ENCODE measurements at places on chromosomes 2 and 18. TPM values are rescaled to one million over a fixed set of nuclear protein-coding genes. Genes with fewer than 3 reads are reported as not detected.

HOXD9 gene
- not detected for total RNA-seq

FAM124B gene
- 2.1 TPM for total RNA-seq

RGPD5 gene
- 28.7 TPM for total RNA-seq

ARHGAP15 gene
- 2.3 TPM for total RNA-seq

ACVR1C gene
- total RNA-seq: 2.2 TPM

NPAS2 gene
- total RNA-seq: 23.9 TPM

LHCGR gene
- not detected for total RNA-seq

ABCG5 gene
- total RNA-seq: 57.0 TPM

UGT1A4 gene
- total RNA-seq: 454 TPM

ALPG gene
- total RNA-seq: not detected

FZD7 gene
- 0.75 TPM for total RNA-seq

KLHL29 gene
- 2.3 TPM for total RNA-seq

ZNF396 gene
- total RNA-seq: 1.2 TPM

ZSWIM2 gene
- not detected for total RNA-seq

ACMSD gene
- 123 TPM for total RNA-seq

OTOF gene
- 0.05 TPM for total RNA-seq

PID1 gene
- 83.3 TPM for total RNA-seq

HSPE1 gene
- 91.6 TPM for total RNA-seq

NPC1 gene
- total RNA-seq: 13.3 TPM

FOXD4L1 gene
- 0.10 TPM for total RNA-seq

FAM98A gene
- 23.6 TPM for total RNA-seq

GRCh38 chr18:70469916-70470315, 181.1 kb downstream of the SOCS6 start:
- no peak for DNase-seq

- no peak for DNase-seq
These were observed 156.8 kb downstream of the INHBB start for GRCh38 chr2:120502761-120503160.

DNA sequence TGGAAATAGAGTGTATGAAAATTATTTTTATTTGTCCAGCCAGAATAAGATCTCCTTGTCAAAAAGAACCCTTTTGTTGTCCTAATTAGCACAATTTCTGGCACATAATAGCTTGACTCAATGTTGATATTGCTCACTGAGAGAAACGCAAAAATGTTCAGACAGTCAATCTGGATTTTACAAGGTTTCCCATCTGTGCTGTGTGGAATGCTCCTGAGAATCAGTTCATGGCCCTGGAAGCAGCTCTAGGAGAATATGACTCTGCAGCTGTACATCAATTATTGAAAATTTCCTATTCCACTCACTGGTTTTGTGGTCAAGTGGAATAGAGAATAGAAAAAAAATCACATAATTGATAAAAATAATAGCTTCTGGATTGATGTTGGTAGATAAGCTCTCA, 1582.9 kb upstream of the NXPH2 start:
- DNase-seq: no peak

- DNase-seq: no peak
These were observed 1.6 kb downstream of the RAB27B start for GRCh38 chr18:54829856-54830255.

DNA sequence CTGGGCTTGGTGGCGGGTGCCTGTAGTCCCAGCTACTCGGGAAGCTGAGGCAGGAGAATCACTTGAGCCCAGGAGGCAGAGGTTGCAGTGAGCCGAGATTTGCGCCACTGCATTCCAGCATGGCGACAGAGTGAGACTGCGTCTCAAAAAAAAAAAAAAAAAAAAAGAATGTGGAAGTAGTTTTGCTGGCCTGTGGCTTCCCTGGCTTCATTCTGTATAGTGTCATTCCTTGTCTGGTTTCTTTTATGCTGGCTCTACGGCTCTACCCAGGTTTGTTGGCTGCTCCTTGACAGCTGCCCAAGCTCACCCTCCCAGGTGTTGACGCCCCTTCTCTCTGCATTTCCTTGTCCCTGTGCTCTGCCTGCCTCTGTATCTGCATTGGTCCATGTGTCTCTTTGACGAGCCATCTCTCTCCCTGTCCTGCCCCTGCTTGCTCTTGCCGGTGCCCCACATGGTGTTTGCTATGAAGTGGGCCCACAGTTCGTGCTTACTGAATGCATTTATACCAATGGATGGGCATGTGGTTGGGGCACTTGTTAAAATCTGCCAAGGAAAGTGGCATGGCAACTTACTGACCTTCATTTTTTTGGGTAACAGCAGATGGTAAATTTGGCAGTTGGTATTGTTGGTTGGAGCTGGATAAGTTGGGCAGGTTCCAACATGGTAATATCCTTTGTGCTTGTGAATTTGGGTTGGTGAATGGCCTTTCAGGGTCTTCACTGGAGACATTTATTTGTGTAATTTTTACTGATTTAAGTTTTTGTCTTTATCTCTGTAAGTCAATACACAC, 113.9 kb downstream of the MAP4K4 start:
- no peak for DNase-seq

DNA sequence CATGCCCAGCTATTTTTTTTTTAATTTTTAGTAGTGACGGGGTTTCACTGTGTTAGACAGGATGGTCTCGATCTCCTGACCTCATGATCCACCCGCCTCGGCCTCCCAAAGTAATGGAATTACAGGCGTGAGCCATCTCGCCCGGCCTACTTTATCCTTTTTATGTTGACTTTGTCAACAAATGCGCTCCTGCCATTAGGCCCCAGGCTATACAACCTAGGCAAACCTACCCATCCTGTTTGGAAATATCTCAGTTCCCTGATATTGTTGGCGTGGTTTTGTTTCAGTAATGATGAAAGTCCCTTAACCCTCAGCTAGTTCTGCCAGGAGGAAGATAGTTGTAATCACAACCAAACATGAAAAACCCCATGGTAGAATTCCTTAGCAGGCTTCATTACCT, 249.4 kb upstream of the SOX11 start:
- no peak for DNase-seq

DNA sequence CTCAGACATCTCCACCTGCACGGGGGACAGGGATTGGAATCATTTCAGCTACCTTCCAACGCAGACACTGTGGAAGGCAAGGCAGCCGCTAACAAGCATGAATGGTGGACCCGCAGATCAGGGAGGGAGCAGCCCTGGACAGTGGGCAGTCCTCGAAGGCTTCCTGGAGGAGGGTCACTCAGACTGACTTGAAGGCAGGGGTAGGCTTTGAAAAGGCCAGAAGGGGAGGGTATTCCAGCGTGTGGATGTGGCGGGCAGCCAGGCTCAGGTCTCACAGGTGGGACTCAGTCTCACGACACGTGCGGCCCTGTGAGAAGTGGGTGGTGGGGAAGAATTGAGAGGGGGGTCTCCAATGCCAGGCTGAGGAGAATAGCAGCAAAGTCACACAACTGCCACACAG, 29.9 kb downstream of the DYSF start:
- no peak for DNase-seq

- peak; percentile 42 for DNase-seq
These were observed 73.2 kb downstream of the LRRFIP1 start for GRCh38 chr2:237700512-237701032.

DNA sequence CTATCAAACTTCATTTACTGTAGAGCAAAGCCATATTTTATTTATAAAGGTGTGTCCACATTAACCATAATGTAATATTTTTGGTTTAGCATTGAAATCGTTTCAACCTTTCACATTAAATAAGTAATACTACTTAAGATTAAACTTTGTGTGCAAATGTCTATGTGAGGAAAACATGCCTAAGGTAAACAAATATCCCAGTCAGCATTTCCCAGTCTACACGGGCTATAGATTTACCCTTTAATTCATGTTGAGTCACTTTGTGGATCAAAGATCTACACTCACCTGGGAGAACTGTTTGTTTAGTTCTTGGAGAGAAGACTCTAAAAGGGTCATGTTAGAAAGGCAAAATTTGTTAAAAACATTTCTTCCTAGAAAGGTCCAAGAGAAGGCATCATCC, 89.1 kb downstream of the ABCA12 start:
- DNase-seq: no peak

- no peak for DNase-seq
These were observed 113.7 kb downstream of the B3GNT2 start for GRCh38 chr2:62309465-62310091.

DNA sequence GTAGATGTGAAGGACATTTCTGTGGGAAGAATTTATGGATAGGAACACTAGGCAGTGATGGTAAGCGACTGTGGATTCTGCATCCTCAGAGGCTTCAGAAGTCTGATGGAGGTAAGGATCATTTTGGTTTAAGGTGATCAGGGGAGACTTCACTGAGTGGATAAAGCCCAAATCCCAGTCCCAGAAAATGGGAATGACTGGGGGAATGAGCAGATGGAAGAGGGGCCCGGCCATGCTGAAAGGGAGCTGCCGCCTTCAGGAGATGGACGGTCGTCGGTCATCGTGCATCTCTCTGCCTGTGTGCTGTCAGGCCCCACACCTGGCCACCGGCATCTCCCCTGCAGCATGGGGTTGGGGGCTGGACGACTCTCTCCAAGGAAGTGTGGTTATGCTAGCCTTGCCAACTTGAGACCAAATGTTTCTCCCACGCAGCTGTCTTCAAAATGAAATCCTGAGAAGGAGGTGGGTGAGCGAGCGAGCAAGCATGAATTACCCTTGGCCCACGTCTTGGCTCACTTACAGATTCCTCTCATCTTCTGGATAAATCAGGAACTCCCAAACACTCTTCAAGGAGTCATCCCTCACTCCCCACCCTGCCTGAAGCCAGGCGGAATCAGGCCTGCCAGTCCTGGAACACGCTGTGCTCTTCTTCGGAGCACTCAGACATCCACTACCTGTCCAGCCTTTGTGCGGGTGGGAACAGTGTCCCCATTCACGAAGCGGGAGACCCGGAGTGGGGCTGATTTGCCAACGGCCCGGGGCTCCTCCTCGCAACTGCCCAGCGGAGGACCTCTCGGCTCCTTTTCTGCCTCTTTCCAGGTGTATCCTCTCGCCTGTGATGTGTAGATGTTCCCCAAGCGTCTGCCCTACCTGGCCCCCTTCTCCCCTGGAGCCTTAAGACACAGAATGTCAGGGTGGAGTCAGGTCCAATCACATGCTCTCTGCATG, 85.6 kb downstream of the PRKCE start:
- no peak for DNase-seq

GRCh38 chr2:23585273-23586170, 200.5 kb downstream of the KLHL29 start:
- DNase-seq: no peak

DNA sequence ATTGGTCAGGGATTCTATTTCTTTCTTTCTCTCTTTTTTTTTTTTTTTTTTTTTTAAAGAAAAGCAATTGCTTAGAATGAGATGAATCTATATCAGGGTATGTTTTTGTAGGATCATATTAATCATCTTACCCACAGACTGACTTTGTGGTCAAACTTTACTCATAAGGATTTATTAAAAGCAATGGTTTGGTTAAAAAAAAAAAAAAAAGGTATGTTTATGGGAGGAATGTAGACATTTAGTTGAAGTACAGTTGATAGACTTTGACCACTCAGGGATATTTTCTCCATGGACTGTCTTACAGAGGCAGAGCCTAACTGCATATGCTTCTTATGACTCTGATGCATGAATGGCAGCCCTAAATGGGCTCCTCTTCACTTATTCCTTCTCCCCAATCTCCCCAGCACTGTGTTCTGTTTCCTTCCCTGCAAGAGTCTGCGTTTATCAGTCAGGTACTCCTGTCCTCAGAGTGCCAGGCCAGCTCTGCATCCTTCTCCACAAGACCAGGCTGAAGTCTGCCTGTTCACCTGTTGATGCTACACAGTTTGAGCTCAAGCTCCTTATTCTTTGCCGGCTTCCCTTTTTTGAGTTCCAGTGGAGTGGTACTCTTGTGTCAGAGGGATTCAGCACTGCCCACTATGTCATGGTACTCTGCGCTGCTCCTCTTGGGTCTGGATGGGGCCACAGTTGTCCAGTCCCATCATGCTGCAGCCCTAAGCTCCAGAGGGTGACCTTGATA, 24.3 kb downstream of the CRIM1 start:
- no peak for DNase-seq

- DNase-seq: no peak
These were observed 255.1 kb downstream of the EIPR1 start for GRCh38 chr2:3122525-3122924.

- DNase-seq: peak; percentile 76
These were observed 3.5 kb downstream of the PER2 start for GRCh38 chr2:238284802-238285515.

GRCh38 chr2:38660282-38660681, 5.6 kb upstream of the GALM start:
- DNase-seq: no peak

DNA sequence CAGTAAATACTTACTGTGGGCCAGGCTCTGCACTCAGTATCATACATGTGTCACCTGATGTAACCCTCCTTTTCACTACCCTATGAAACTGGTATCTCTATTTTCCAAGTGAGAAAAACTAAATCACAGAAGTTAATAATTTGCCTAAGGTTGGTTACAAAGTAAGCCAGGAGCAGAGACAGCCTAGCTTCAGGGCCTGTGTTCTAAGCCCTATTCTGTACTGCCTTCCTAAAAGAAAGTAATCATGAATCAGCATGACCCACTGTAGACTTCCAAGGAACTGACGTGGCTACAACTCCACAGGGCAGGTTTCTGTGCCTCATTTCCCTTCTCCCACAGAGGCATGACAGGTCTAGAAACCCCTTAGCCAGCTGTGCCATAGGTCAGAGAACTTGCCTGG, 14.3 kb downstream of the ZNF142 start:
- DNase-seq: no peak

- no peak for DNase-seq
These were observed 141.7 kb upstream of the B3GNT2 start for GRCh38 chr2:62054029-62054791.

- no peak for DNase-seq
These were observed 33.1 kb downstream of the CHN1 start for GRCh38 chr2:174971868-174972781.

GRCh38 chr18:62618735-62619134, 95.9 kb downstream of the ZCCHC2 start:
- DNase-seq: no peak

All from left lobe of liver (tissue), 2 donors.